Dermis microvascular lymphatic vessel endothelial cell (primary cell): ENCODE measurements at places on chromosomes 11 and 22. TPM values are rescaled to one million over a fixed set of nuclear protein-coding genes. Genes with fewer than 3 reads are reported as not detected.

DNA sequence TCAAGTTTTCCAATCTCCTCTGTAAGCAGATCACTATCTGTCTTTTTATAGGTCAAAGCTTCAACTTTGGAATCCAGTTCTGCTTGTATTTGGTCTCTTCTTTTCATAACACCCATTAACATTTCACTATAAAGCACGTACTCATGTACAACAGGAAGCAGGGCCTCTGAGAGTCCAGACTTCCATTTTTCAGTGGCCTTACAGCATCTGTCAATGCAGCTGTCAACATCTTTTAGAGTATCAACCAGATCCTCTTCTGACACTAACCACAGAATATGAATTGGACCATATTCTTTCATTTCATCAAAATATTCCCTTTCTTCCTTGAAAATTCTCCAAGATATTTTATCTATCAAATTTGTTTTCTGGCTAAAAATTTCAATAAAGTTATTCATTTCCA lies 24.7 kb upstream of the SLN start:
- DNase-seq: no peak

Gene PIK3IP1
- total RNA-seq: 18.4 and 31.1 TPM in 2 replicates

Gene SGSM1
- 4.1 and 9.2 TPM in 2 replicates for total RNA-seq

DNA sequence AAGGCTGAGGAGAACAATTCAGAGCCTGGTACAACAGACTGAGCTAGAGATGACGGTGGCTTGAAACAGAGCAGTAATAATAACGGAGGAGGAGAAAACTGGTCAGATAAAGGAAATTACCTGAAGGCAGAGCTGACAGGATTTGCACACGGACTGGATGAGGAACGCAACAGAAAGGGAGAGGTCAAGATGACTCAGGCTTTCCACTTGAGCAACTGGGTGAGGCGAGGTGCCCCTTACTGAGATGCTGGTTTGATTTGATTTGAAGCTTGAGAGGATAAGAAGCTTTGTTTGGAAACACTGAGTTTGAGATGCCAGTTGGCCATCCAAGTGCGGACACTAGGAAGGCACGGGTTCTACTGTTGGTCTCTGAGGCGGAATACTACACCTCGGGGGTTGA lies 35.4 kb upstream of the NRIP3 start:
- DNase-seq: no peak

GRCh38 chr22:43529934-43530333 lies 118.1 kb downstream of the MPPED1 start:
- DNase-seq: no peak

Gene CCDC116
- total RNA-seq: under 0.01 and 0.13 TPM in 2 replicates

Gene BCO2
- total RNA-seq: 0.13 and 0.63 TPM in 2 replicates
